Stimulated activated CD8-positive, alpha-beta memory T cell treated with anti-CD3 and anti-CD28 coated beads, Interleukin-4, amount 100 ng/mL, for 4 hours (primary cell): ENCODE measurements at places on chromosomes 5 and 9.

DNA sequence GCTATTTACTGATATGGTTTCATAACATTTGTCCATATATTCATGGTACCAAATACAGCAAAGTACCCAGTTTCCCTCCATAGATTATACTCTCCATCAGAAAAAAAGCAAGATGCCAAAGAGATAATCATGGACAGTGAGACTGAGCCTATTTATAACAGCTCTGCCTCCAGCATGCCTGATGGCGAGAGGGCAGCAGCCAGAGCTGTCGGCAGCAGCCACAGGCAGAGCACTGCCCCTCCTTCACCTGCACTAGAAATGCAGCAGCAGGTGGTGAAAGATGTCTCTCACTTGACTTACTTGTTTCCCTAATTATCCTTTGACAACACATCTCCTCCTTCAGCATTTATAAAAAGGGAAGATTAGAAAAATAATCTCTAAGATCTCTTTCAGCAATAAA, 32.4 kb downstream of the CTNNAL1 start:
- no peak for DNase-seq

- no peak for DNase-seq
These were observed 107.1 kb downstream of the PHF2 start for GRCh38 chr9:93683331-93684134.

GRCh38 chr9:78289474-78289873, 7.5 kb upstream of the PSAT1 start:
- no peak for DNase-seq

DNA sequence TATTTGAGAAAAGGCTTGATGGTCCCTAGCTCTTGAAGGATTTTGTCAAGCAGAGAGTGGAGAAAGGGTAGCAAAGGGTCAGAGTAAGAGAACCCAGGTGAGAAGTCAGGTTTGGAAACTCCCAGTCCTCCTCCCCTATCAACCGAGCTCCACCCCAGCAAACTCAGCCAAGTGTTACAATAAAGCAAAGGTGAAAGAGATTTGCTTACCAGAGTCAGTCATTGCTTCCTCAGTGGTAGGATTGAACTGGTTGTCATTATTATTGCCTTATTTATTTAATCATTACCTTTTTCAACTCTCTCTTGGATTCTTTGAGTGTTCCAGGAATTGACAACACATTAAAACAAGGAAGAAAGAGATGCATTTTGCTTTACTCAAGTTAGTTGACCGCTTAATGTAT, 80.5 kb downstream of the RFK start:
- no peak for DNase-seq

DNA sequence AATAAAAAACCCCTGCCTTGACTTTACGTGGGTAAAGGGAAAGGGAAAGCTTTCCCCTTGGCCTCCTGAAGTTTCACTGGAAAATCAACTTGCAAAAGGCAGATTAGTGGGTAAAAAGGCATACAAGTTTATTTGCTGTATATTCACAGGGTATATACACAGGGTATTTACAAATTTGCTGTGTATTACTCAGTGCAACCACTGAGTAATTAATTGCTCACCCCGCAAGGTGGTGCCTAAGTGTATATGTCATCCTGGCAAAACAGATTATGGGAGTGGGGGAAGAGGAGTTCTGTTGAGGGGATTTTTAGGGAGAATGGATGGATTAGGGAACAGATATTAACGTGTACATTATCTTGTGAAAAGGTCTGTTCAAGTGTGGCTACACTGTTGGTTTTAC, 7.1 kb upstream of the RARS1 start:
- DNase-seq: no peak

DNA sequence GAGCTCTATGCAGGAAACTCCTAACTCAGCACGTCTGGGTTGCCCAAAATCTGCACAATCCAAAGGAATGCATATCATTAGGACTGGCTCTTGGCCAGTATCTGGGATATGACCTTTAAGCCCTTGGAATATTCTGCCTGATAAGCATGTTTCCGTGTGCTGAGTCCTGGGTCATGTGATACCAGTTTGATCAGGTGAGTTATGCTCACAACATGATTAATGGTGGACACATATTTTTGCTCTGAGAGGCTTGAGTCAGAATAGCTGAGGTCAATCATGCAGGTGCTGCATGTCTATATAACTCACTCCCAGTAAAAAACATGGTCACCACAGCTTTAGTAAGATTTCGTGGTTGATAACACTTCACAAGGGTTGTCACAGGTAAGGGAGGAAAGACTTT, 408.8 kb downstream of the YTHDC2 start:
- no peak for DNase-seq

GRCh38 chr9:2567922-2568321, 53.7 kb upstream of the VLDLR start:
- DNase-seq: no peak

- DNase-seq: peak; percentile 48
These were observed at the start of gene ECPAS for GRCh38 chr9:111483858-111484571. ECPAS (minus strand) TSS chr9:111484383; CDS start chr9:111472918, 11,465 bp downstream.

DNA sequence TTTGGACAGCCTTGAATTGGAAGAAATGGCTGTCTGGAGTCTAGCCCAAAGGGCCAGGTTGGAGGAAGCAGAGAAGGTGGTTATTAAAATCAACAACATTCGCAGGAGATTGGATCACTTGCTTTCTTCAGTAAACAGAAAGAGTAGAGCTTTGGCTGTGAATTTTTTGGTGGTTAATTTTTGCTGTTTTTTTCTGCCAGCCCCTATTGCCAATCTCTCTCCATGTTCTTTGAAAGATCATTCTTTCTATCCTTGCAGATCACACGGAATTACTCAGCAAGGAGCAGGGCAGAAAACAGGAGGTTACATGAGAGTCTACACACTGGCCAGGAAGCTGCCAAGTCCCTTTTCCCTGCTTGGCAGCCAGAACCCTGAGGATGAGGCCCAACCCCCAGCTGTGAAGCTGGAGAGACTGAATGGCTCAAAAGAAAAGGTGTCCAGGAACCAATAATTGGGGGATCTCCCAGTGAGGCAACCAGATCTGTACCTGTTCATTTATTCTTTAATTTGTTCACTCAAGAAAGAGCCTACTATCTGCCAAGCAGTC, 13.0 kb downstream of the GLRX start:
- no peak for DNase-seq

- peak; percentile 87 for DNase-seq
These were observed 7.2 kb downstream of the SOWAHA start for GRCh38 chr5:132820162-132820754.

DNA sequence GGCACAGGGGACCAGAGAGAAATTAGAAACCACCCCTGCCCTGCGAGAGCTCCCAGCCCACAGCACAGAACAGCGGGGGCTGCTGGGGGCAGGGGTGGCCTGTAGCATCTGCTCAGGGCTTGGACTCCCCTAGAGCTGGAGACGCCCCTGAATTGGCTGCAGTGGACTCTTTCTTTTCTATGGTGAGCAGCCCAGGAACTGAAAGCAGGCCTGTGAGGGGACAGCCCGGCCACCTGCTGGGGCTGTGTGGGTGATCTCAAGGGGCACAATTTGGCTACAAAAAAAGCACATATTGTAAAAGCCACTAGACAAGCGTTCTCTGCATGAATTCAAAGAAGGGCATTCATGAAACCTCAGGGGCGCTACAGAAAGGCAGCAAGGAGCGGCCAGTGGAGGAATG, 57.5 kb upstream of the ICE1 start:
- DNase-seq: no peak

- no peak for DNase-seq
These were observed 559.2 kb downstream of the PSAT1 start for GRCh38 chr9:78856144-78856543.

DNA sequence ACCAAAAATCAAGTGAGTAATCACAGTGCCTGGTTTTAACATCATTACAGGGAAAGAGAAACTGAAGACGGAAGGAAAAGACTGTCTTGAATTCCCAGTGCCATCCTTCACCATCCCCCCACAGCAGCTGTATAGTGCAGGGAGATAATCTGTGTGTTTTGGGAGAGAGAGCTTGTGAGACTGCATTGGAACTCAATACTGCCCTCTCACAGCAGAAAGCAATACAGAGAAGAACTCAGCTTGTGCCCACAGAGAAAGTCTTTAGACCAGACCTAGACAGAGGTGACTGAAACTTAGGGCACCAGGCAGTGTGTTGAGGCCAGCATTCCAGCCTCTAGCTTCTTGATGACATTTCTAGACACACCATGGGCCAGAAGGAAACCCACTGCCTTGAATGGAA, 754.7 kb upstream of the CDH6 start:
- DNase-seq: no peak

GRCh38 chr5:2415678-2416077, 335.8 kb downstream of the IRX2 start:
- DNase-seq: no peak

DNA sequence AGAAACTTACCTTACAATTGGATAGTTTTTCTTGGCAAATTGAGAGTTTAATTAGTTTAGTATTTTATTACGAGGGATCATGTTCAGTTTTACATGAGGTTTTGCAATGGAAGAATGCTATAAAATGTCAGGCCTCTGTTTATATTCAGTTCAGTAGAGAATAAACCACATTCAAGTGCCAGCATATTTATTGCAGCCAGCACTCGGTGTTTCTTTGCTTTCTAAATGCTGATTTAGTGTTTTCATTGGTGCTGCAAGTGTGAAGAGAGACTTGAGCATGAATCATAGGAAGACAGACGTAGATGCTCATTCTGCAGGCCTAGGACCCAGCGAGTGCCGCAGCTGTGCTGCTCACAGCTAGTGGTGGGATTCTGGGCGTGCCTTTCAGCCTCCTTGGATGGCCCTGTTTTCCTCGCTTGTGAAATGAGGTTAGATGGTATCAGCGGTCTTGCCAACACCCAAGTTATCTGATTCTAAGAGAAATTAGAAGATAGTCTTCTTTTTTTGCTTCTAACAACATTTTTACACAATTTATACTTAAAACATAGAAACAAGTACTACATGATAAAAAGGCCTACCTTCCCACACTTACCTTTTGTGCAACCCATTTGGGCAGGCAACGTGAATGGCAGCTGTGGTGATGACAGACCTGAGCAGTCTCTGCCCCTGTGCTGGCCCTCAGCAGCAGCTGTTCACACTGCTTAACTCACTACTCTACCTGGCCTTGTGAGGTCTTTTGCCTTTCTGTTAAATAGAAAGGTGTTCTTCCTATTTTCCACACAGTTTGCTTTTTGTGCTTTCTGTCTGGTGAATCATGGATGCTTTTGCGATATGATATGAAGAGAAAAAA, 26.8 kb upstream of the TNFAIP8 start:
- DNase-seq: no peak

DNA sequence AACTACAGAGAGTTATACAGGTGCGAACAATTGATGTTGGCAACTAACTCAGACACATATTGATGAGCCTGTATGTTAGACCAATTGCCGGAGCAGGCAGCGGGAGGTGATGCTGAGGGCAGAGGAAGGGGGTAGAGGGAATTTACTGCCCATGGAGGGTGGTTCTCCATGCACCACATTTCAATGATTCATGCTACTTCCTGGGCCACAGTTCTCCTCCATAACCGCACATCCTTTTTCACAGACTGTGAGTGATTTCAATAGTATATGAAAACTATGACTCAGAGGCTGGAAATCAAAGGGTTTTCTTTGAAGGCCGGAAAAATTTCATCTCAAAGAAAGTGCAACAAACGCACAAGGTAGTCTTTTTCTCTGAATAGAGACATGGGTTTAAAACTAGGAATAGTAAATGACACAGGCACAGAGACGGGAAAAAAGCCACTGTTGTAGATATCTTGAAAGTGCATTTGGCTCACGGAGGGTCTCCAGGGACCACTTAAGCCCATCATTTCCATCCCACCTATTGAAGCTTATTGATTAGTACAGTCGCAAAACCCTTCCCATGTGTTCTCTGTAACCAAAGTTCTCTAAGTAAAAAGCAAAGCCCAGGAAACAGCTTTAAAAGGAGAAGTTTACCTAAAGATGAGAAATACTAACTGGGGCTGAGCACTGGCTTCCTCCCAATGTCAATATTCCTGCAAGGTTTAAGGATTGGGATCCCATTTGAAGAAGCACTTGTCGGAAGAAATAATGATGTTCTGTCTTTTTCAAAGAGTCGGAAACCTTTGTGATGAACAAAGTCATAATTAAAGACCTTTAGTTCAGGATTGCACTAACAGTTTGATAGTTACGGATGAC, 28.0 kb upstream of the ADAM19 start:
- DNase-seq: peak; percentile 34

DNA sequence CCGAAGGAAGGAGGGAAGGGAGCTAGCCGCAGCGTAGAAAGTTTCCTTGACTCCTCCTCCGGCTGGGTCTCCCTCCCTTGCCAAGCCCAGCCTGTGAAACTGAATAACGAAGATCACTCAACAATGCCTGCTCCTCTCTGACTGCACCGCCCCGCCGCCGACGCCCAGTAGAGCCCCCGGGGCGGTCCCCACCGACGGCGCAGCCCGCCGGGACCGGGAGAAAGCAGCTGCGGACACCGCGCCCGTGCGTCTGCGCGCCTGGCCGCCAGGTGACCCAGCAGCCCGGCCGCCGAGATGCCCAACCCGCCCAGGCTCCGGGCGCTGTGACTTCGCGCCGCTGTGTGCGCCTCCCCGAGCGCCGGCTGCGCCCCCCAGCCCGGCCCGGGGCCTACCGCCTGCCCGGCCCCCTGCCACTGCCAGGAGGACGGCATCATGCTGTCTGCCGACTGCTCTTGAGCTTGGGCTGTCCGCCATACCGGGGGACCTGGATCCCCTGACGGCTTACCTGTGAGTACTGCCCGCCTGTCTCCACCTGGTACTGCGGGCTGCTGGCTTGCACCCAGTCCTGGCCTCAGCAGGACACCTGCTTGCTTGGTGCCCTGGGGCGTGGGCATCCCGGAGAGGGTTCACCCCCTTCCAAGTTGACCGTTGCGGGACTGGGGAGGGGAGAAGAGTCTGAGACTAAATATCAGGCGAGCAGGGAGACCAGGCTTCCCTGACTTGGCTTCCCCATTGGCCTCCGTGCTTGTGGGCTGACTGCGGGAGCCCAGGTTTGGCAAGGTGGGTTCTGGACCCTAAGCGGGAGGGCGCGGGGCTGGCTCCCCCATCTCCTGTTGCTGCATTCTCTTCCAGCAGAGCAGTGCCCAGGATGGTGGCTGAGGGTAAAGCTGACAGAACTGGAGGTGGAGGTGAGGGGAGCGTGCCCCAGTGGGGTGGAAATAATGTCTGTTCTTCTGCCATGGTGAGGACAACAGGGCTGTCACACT, 26.2 kb upstream of the SPTLC1 start:
- DNase-seq: no peak

- DNase-seq: no peak
These were observed 121.1 kb downstream of the LHX2 start for GRCh38 chr9:124132671-124133147.

GRCh38 chr5:159128070-159128541, 28.4 kb upstream of the EBF1 start:
- DNase-seq: no peak

- DNase-seq: no peak
These were observed 81.5 kb downstream of the WNK2 start for GRCh38 chr9:93265301-93265971.

DNA sequence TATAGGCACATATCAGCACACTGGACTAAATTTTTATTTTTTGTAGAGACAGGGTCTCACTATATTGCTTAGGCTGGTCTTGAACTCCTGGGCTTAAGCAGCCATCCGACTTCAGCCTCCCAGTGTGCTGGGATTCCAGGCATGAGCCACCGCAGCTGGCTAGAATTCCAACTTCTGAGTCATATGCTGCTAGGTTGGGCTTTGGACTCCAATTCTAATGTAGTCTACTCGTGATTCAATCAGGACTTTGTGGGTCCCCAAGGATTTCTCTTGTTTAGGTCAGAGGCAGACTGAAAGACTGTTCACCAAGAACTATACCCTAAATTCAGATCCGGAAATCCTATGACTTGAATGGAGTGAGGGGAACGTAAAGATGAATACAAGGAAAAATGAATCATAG, 68.2 kb upstream of the CHD1 start:
- no peak for DNase-seq
